IMR-90 (cell line): ENCODE measurements at places on chromosomes 12 and 14.

DNA sequence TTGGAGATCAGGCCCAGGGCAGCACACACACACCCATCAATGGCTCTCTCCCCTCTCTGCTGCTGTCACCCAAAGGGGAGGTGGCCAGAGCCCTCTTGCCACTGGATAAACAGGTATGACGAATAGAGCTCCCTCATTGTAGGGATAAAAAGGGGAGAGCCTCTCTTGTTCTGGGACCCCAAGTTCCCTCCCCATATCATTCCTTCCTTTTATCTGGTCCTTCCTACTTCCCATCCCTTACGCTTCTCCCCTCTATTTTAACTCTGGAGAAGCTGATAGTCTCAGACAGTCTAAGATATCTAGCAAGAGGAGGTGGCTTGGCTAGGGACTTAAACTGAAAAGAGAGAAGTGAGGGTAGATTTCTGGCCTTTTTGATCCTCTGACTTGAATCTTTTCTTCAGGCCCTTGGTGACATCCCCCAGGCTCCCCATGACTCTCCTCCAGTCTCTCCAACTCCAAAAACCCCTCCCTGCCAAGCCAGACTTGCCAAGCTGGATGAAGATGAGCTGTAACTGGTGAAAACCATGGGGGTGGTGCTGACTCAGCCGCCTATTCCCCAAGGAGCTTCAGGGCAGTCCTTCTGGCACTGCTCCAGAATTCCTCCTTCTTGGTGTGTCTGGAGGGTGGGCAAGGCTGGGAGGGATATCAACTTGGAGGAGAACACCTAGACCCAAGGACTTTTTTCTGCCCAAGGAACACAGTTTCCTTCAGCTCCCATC is 5.3 kb downstream of the ARHGEF25 start:
- H3K27ac ChIP-seq = no peak overlapping the region
- no peaks in the 10 kb centered on the region for H3K4me1 ChIP-seq
- peak; percentile 62 for DNase-seq
- H3K27me3 ChIP-seq = peaks cover 19% of the 10 kb centered on the region

GRCh38 chr12:3295646-3296408 is 195.2 kb upstream of the PRMT8 start:
- peaks cover 7% of the 10 kb centered on the region for H3K4me1 ChIP-seq
- no peaks in the 10 kb centered on the region for H3K36me3 ChIP-seq
- H3K27ac ChIP-seq = no peak overlapping the region
- peak; percentile 30 for DNase-seq

DNA sequence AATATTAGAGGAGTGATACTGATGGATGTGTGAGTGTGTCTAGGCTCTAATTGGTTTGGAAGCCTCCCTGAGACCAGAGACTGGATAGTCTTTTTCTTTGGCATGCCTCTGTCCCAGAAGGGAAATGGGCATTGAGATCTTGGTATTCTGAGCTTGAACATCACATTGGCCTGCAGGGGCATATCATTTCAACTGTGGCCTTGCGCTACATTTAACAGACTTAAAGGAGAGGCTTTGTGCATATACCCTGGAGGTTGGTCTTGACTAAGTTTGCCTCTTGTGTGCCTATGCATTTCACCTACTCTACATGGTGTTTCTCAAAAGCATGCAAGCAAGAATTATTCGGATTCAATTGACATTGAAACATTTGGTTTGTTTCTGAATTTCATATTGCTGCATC is 185.4 kb downstream of the TMTC2 start:
- H3K27me3 ChIP-seq = no peaks in the 10 kb centered on the region
- H3K4me1 ChIP-seq = no peaks in the 10 kb centered on the region
- H3K36me3 ChIP-seq = no peaks in the 10 kb centered on the region

DNA sequence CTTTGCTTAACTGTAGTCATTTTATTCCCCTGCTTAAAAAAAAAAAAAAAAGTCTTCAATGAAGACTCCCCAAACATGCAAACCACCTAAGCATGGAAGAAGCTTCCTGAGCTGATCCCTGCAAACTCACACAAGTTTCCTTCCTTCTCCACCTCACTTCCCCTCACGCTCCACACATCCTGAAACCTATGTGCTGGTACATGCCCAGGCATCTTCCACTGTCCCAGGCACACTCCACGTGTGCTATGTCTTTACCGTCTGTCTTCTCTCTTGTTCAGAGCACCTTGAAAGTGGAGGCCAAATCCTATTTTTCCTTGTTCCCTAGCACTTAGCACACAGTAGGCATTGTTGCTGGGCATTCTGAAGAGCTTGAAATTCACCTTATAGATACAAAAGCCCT is 13.4 kb downstream of the LRIG3 start:
- H3K4me3 ChIP-seq = no peak overlapping the region
- peak overlapping the region; percentile 61; the same call in 1 of the 2 replicates for H3K27ac ChIP-seq
- peaks cover 41% of the 10 kb centered on the region for H3K36me3 ChIP-seq
- H3K4me1 ChIP-seq = peaks cover 7% of the 10 kb centered on the region; the same call in 1 of the 2 replicates
- no peak for DNase-seq

GRCh38 chr14:37598747-37599506 is 3.5 kb downstream of the TTC6 start:
- no peak for DNase-seq
- H3K4me3 ChIP-seq = no peak overlapping the region
- H3K27me3 ChIP-seq = peaks cover 84% of the 10 kb centered on the region
- H3K4me1 ChIP-seq = peaks cover 5% of the 10 kb centered on the region; the same call in 1 of the 2 replicates
- H3K36me3 ChIP-seq = no peaks in the 10 kb centered on the region

DNA sequence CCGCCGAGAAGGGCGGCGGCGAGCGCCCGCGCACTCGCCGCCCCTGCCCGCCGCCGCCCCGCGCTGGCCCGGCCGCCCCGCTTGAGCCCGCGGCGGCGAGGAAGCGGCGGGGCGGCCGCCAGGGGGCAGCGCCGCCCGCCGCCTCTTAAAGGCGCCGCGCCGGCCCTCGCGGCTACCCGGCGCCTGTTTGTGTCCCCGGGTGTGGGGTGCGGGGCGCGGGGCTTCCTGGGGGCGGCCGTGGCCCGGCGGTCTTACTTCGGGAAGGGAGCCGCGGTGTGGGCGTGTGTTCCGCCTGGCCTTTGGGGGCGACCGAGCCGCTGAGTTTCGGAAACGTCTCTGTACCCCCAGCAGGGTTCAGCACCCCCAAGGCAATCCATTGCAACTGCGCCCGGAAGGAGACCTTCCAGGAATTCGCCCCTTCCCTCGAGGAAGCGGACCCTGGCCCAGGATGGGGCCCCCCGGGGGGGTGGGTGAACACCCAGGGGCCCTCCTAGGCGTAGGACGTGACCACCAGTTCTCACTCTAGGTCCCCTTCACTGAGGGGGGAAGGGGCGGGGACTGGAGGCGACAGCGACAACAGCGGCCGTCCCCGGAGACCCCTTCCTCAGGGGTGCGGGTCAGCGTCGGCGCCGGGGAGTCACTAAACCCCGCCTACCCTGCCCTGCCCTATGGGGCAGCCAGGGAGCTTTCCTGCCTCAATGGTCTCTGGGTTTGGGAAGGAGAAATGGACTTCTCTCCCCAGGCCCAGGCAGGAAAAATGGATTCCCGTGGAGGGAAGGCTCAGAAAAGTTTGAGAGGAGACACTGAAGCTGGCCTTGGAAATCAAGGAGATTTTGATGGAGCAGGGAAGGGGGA is at the start of gene ITPK1:
TSS of gene ITPK1 (minus strand) at position 105 of the 855 bp plus-strand sequence. CDS start 762 bp downstream, outside the sequence.
- H3K36me3 ChIP-seq = no peaks in the 10 kb centered on the region
- peak within 1 kb of the TSS; percentile 81 for H3K4me3 ChIP-seq
- H3K27me3 ChIP-seq = 0 out of 2 replicates have a peak, but pooled peaks cover 2% of the 10 kb centered on the region
- DNase-seq = peak; percentile 41

DNA sequence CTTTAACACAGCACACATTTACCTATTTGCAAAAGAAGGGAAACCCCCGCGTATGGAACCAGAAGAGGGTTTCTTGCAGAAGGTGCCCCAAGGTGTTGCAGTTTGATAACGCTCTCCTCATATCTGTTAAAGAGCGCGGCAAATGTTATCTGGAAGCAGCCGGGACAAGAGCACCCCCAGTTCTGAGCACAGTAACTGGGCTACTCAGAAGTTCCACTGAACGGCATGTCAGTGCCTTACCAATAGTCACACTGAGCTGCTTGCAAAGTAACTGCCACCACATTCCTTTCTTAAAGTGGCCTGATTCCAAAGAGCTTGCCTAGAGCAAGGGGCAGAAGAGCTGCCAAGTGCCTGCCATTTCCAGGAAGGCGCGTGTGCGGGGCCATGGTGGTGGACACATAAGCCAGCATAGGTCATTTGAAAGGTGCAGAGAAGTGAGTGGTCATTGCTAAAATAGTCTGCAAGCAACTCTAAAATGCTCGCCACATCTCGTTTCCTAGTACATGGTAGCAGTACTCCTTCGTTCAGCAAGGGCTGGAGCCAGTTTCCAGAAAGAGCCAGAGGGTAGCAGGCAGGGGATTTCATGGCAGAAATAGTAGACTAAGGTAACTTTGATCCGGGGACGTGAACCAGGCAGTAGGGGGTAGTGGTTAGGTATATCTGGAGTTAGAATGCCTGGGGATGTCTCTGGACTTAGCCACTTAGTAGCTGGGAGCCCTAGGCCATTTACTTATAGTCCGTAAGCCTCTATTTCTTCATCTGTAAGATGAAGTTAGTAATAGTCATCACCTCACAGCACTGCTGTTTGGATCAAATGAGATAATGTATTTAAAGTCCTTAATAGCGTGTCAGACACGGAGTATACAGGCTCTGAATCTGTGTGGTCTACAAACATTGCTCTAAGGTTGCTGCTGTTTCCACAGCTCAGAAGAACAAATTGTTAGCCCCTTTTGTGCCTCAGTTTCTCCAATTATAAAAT is 37.6 kb downstream of the SPTB start:
- peaks cover 2% of the 10 kb centered on the region for H3K4me1 ChIP-seq
- no peaks in the 10 kb centered on the region for H3K36me3 ChIP-seq
- no peak overlapping the region for H3K4me3 ChIP-seq
- H3K27ac ChIP-seq = no peak overlapping the region
- H3K27me3 ChIP-seq = peaks cover 37% of the 10 kb centered on the region

- H3K36me3 ChIP-seq = no peaks in the 10 kb centered on the region
- H3K4me1 ChIP-seq = no peaks in the 10 kb centered on the region
- H3K27me3 ChIP-seq = no peaks in the 10 kb centered on the region
- no peak overlapping the region for H3K27ac ChIP-seq
- no peak for DNase-seq
- H3K4me3 ChIP-seq = no peak overlapping the region
Observed at GRCh38 chr14:80433811-80434210, 222.5 kb upstream of the DIO2 start.

DNA sequence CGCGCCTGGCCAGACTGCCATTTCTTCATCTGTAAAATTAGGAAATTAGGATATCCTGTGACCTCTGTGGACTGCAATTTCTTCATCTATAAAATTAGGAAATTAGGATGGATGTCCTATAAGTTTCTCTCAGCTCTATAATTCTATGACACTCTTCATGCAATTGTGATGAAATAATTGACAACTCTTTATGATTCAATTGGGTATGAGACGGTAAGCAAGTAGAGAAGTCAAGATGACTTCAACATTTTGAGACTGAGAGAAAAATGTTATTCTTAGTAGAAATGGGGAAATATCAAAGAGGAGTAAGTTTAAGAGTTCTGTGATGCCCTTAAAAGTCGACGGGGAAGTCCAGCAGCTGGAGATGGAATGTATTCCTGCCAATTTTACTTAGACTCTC is 12.0 kb downstream of the KIAA0586 start:
- DNase-seq = no peak
- peaks cover 14% of the 10 kb centered on the region for H3K36me3 ChIP-seq
- no peaks in the 10 kb centered on the region for H3K4me1 ChIP-seq
- H3K27me3 ChIP-seq = no peaks in the 10 kb centered on the region
- H3K4me3 ChIP-seq = no peak overlapping the region

DNA sequence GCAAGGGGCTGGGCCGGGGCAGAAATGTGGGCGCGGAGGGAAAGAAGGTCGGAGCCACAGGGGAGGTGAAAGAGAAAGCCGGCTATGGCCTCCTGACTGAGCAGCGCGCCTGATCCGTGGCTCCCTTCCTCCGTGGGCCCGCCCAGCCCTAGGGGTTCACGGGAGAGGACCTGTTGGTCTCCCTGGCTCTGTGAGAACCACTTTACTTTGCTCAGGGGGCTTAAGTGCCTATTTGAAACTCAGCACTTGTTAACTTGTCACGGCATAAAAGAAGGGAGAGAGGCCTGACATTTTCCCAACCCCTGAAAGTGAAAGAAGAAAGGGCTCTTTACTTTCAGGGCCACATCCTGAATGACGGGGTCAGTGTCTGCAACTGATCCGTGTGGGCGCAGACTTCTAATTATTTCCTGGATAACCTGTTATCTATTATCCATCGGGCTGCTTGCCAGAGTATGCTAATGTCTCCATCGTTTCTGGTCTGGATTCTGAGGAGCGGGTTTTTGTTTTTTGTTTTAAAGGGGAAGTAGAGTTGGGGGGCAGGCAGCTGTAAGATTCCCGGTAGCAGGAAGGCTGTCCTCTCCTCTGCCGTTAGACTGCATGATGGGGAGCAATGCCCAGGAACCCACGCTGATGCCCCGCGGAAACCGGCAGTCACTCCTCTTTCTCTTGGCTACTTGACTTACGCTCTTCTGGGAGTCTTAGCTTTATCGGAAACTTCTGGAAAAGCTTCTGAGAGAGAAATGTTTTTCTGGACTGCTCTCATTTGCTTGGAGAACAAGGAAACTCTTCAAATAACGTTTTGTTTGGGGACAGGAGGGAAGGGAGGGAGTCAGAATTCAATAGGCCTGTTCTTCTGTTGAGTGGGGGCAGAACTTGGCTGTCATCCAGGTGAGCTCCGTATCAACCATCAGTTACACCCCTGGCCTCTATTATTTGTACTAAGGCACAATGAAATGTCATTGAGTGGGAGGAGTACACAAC is 127.7 kb upstream of the MAX start:
- H3K27ac ChIP-seq = peak overlapping the region; percentile 65
- no peaks in the 10 kb centered on the region for H3K36me3 ChIP-seq
- no peak overlapping the region for H3K4me3 ChIP-seq
- no peaks in the 10 kb centered on the region for H3K27me3 ChIP-seq

- no peaks in the 10 kb centered on the region for H3K27me3 ChIP-seq
- H3K4me1 ChIP-seq = no peaks in the 10 kb centered on the region
- H3K36me3 ChIP-seq = peaks cover 40% of the 10 kb centered on the region
- no peak for DNase-seq
- H3K4me3 ChIP-seq = no peak overlapping the region
Observed at GRCh38 chr12:119672194-119672593, 4.3 kb downstream of the PRKAB1 start.

GRCh38 chr14:69715725-69716477 is 51.0 kb upstream of the SRSF5 start:
- H3K27me3 ChIP-seq = no peaks in the 10 kb centered on the region
- peaks cover 37% of the 10 kb centered on the region for H3K4me1 ChIP-seq
- H3K27ac ChIP-seq = peak overlapping the region; percentile 32
- peak; percentile 70 for DNase-seq
- no peak overlapping the region for H3K4me3 ChIP-seq
- peaks cover 16% of the 10 kb centered on the region for H3K36me3 ChIP-seq

- peaks cover 2% of the 10 kb centered on the region; the same call in 1 of the 2 replicates for H3K36me3 ChIP-seq
- peaks cover 4% of the 10 kb centered on the region for H3K4me1 ChIP-seq
- H3K27ac ChIP-seq = no peak overlapping the region
- H3K27me3 ChIP-seq = no peaks in the 10 kb centered on the region
- DNase-seq = no peak
Observed at GRCh38 chr12:101777485-101777884, 38.2 kb upstream of the SYCP3 start.
